ENCODE measurements at places on chromosomes 3 and 15. TPM values are rescaled to one million over a fixed set of nuclear protein-coding genes. Genes with fewer than 3 reads are reported as not detected.

The PLAAT1 gene
- polyA plus RNA-seq = 0.94 TPM

The IQCF6 gene
- not detected for polyA plus RNA-seq

The SLC28A2 gene
- not detected for polyA plus RNA-seq

The GPR149 gene
- polyA plus RNA-seq = not detected

The ATP13A4 gene
- polyA plus RNA-seq = 13.3 TPM

The CCR9 gene
- polyA plus RNA-seq = not detected

The HIGD2B gene
- not detected for polyA plus RNA-seq

The FBXW12 gene
- polyA plus RNA-seq = 5.6 TPM

The EFCC1 gene
- 6.1 TPM for polyA plus RNA-seq

The PXK gene
- polyA plus RNA-seq = 3.2 TPM

The STAB1 gene
- 122 TPM for polyA plus RNA-seq

The DOCK3 gene
- 1.5 TPM for polyA plus RNA-seq

The FAM43A gene
- polyA plus RNA-seq = 2.0 TPM

The SLC9C1 gene
- polyA plus RNA-seq = 0.07 TPM

The U2SURP gene
- 19.9 TPM for polyA plus RNA-seq

The PLA2G4E gene
- 0.05 TPM for polyA plus RNA-seq

The CCR3 gene
- polyA plus RNA-seq = not detected

The LRRC2 gene
- polyA plus RNA-seq = 0.46 TPM

The CPEB1 gene
- 0.68 TPM for polyA plus RNA-seq

The SH2D7 gene
- 0.19 TPM for polyA plus RNA-seq

The NFKBIZ gene
- 16.5 TPM for polyA plus RNA-seq

The CTXND1 gene
- polyA plus RNA-seq = 0.42 TPM

The GAP43 gene
- 0.27 TPM for polyA plus RNA-seq

The LTK gene
- polyA plus RNA-seq = 0.63 TPM

The CACNA2D3 gene
- polyA plus RNA-seq = 0.23 TPM

The LSAMP gene
- polyA plus RNA-seq = 1.7 TPM

The ATOSA gene
- polyA plus RNA-seq = 48.9 TPM

The ALG1L2 gene
- not detected for polyA plus RNA-seq

The HTR3E gene
- polyA plus RNA-seq = not detected

The FGF7 gene
- 3.6 TPM for polyA plus RNA-seq

The PARP15 gene
- polyA plus RNA-seq = 0.80 TPM

The PLA1A gene
- 3.6 TPM for polyA plus RNA-seq

The SGO1 gene
- polyA plus RNA-seq = 0.11 TPM

The TBC1D21 gene
- polyA plus RNA-seq = not detected

The GNAT1 gene
- polyA plus RNA-seq = not detected

The CASR gene
- 6.9 TPM for polyA plus RNA-seq

The TRIM42 gene
- not detected for polyA plus RNA-seq

The MRPL3 gene
- 34.3 TPM for polyA plus RNA-seq

The RFTN1 gene
- 3.0 TPM for polyA plus RNA-seq

The PSMA4 gene
- 67.0 TPM for polyA plus RNA-seq

The CSTA gene
- polyA plus RNA-seq = 3.0 TPM

The NR2E3 gene
- polyA plus RNA-seq = 0.59 TPM

The PLA2G4D gene
- 0.04 TPM for polyA plus RNA-seq

The DTX3L gene
- polyA plus RNA-seq = 7.4 TPM

The RTF1 gene
- polyA plus RNA-seq = 7.9 TPM

The GOLGA6A gene
- polyA plus RNA-seq = not detected

The ZNF662 gene
- polyA plus RNA-seq = 5.4 TPM

The TBC1D2B gene
- 13.8 TPM for polyA plus RNA-seq

The LXN gene
- polyA plus RNA-seq = 6.9 TPM

The PSTPIP1 gene
- 3.6 TPM for polyA plus RNA-seq

The AP3B2 gene
- 9.5 TPM for polyA plus RNA-seq

The TNK2 gene
- polyA plus RNA-seq = 91.2 TPM

The PRRT3 gene
- polyA plus RNA-seq = 5.1 TPM

The DGKG gene
- 0.65 TPM for polyA plus RNA-seq

The PLSCR4 gene
- polyA plus RNA-seq = 12.6 TPM

The PCOLCE2 gene
- 0.68 TPM for polyA plus RNA-seq

The CSPG5 gene
- 0.40 TPM for polyA plus RNA-seq
